ENCODE measurements at places on chromosomes 7 and 10.

DNA sequence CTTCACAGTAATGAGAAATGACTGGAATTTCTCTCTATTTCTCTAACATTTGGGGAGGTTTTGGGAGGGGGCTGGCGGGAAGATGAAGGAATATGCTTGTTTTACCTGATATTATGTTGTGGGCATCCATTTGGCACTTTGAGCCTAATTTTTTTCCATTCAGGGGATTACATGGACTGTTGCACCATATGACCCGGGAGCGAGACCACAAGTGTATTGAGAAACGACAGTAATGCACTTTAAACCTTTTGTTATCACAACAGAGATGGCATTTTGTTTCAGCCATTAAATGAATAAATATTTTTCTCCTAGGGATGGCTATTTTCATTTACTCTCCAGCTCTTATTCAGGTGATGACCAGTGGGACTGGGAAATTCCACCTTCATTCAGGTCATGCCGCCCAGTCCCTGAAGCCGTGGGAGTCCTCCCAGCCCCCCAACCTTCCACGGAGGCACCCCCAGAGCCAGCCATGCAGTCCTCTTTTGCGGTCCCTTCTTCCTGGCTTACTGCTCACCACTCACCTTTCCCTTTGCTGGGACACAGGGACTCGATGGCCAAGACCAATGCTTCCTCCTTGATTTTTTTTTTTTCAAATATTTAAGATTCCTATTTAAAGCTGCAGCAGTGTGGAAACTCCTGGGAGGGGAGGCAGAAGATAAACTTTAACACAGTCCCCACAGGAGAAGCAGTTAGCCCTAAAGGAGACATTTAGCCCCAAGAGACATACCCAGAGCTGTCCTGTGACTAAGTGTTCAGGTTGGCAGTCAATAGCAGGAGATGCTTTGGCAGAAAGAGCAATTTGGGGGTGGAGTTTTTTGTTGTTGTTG lies 190.9 kb upstream of the YAE1 start:
- DNase-seq: no peak
- no peaks in the 10 kb centered on the region for H3K4me1 ChIP-seq
- no peaks in the 10 kb centered on the region for H3K36me3 ChIP-seq
- no peak overlapping the region for H3K4me3 ChIP-seq
- no peaks in the 10 kb centered on the region for H3K27me3 ChIP-seq

DNA sequence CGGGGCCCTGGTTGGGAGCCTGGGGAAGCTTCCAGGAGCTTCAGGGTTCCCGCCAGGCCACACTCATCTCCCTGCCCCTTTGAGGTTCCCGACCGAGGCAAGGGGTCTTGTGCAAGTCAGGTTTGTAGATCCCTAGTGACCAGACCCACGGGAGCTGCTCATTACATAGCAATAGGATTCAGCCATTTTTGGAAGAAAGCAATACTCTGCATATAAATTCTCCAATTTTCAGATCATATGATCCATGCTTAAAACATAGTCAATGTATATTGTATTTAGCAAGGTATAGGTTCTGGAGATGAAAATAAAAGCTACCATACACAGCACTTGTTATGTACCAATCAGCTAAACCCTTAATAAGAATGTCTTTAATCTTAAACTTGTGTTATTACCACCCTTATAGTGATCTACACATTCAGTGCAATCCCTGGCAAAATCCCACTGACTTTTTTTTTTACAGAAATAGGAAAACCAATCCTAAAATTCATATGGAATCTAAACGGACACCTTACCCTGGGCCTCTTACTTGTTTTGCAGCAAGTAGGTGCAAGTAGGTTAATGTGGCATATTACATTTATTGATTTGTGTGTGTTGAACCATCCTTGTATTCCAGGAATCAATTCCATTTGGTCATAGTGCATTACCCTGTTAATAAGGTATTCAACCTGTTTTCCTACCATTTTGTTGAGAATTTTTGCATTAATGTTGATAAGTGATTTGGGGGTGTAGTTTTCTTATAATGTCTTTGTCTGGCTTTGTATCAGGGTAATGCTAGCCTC lies 13.8 kb upstream of the FKBP9 start:
- no peaks in the 10 kb centered on the region for H3K36me3 ChIP-seq
- no peak for DNase-seq
- H3K27ac ChIP-seq: no peak overlapping the region
- H3K27me3 ChIP-seq: no peaks in the 10 kb centered on the region
- peaks cover 7% of the 10 kb centered on the region for H3K4me1 ChIP-seq
- H3K4me3 ChIP-seq: peak overlapping the region; percentile 86

GRCh38 chr7:54978364-54979116 lies 40.3 kb upstream of the EGFR start:
- no peak for DNase-seq
- H3K27me3 ChIP-seq: no peaks in the 10 kb centered on the region
- no peak overlapping the region for H3K4me3 ChIP-seq

DNA sequence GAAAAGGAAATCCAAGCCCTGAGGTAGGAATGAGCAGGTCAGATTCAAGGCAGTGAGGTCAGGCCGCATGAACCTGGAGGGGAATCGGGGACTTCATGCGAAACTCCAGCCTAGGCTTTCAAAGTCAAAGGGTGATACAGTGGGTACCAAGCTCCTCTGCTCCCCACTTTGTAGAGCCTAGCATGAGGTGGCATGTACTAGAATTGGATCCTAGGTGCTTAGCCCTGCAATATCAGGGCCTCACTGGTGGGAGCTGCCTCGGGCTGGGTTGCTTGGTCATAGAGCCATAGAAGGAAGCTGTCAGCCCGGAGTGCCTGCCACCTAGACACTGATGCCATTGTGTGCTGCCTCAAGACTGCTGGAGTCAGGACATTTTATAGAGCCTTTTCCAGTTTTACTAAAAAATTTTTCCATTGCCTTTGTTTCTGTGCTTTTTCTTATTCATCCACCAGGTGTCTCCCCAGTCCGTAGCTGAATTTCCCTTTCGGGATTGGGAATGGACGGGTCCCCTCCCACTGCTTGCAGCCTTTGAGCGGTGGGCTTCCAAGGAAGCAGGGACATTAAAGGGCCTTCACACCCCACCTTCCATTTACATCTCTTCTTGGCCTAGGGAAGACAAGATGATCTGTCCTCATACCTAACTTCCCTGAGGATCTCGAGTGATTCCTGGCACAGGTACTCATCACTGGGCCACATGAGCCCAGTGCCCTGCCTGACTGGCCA lies 5.5 kb upstream of the LZTS2 start:
- H3K27ac ChIP-seq: no peak overlapping the region
- no peak overlapping the region for H3K4me3 ChIP-seq
- no peaks in the 10 kb centered on the region for H3K27me3 ChIP-seq
- no peak for DNase-seq
- H3K4me1 ChIP-seq: peaks cover 24% of the 10 kb centered on the region

DNA sequence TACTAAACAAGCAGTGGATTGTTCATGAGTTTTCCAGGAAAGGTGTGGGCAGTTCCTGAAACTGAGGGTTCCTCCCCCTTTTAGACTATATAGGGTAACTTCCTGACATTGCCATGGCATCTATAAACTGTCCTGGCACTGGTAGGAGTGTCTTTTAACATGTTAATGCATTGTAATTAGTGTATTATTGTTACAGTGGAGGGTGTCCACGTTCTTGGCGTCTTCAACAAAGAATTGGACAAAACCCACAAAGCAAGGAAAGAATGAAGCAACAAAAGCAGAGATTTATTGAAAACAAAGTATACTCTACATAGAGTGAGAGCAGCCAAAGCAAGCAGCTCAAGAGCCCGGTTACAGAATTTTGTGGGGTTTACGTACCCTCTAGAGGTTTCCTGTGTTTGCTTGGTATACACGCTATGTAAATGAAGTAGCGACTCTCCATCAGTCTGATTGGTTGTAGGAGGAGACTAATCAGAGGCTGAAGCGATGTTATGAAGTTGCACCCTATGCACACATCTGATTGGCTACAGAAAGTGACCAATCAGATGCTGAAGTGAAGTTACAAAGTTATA lies 175.2 kb downstream of the NSUN6 start:
- H3K27ac ChIP-seq: no peak overlapping the region
- no peaks in the 10 kb centered on the region for H3K27me3 ChIP-seq
- no peak overlapping the region for H3K4me3 ChIP-seq
- DNase-seq: no peak
- no peaks in the 10 kb centered on the region for H3K4me1 ChIP-seq

DNA sequence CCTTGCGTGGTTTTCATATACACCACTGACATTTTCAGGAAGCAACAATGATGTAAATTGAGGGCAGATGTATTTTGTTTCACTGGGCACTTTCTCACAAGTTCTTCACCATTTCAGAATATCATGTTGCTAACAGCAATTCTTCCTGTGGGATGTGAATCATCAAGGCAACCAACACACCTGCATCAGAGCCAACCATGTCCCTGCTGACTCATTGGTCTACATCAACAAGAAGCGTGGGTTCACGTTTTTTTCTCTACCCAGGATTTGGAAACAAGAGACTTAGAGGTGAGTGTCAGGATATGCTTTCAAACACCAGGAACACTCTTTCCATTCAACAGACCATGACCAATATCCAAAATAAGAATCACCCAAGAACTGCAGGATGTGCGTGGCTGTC lies 203.9 kb downstream of the TEX36 start:
- H3K4me3 ChIP-seq: no peak overlapping the region
- H3K27ac ChIP-seq: no peak overlapping the region
- H3K4me1 ChIP-seq: no peaks in the 10 kb centered on the region
- no peak for DNase-seq
- no peaks in the 10 kb centered on the region for H3K36me3 ChIP-seq
